Left ventricle myocardium superior (tissue), 1 donor: ENCODE measurements at places on chromosomes 6 and 20. TPM values are rescaled to one million over a fixed set of nuclear protein-coding genes. Genes with fewer than 3 reads are reported as not detected.

The CRIP3 gene
- 6.6 TPM for total RNA-seq

The NMBR gene
- not detected for total RNA-seq

GRCh38 chr6:108627692-108628550 is 67.2 kb downstream of the FOXO3 start:
- DNase-seq, result no peak

DNA sequence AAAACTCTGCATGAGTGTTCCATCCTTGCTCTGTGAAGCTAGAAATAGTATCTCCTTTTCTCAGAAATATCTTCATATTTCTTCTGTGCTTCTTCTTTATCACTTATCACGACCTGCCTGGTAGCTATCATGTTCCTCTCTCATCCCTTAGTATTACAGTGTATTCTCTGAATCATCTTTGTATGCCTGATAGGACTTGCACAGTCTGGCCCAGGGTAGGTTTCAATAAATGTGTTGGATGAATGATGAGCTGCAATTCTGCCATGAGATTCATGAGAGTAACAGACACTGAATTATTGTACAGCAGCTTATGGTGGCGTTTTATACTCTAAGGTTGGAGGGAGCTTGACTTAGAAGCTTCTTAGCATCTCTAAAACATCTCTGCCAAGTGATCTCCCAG is 66.6 kb downstream of the GRM1 start:
- no peak for DNase-seq

GRCh38 chr20:48958743-48959142 is 37.2 kb downstream of the ARFGEF2 start:
- no peak for DNase-seq

DNA sequence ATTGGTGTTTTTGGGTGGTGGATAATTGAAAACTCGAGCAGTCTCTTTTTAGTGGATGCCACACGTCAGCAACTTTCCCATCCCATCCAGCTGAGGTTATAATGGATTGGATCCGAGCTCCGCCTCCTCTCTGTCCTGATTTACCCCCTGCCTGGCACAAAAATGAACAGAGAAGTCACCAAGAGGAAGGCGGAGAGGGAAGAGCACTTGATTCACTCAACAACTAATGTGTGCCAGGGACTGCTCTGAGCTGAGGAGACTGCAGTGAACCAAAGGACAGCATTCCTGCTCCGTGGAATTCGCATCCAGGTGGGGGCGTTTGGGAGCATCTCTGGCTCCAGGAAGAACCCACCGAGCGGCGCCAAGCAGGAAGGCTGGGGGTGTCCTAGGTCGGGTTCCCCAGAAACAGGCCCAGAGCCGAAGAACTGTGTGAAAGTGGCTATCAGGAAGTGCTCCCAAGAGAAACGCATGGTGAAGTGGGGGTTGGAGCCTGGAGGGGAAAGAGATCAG is 95.8 kb upstream of the NAA20 start:
- DNase-seq, result peak; percentile 53

- DNase-seq, result no peak
These were observed 72.2 kb downstream of the UST start for GRCh38 chr6:148818939-148819575.

GRCh38 chr6:152642578-152643375 is 5.6 kb upstream of the SYNE1 start:
- peak; percentile 61 for DNase-seq
